ENCODE measurements at places on chromosomes 5 and 9. TPM values are rescaled to one million over a fixed set of nuclear protein-coding genes. Genes with fewer than 3 reads are reported as not detected.

The LTC4S gene
- 13.7 TPM for total RNA-seq

GRCh38 chr9:86822006-86822801 is 125.1 kb downstream of the GAS1 start:
- DNase-seq: no peak

The CNOT8 gene
- 39.2 TPM for total RNA-seq

DNA sequence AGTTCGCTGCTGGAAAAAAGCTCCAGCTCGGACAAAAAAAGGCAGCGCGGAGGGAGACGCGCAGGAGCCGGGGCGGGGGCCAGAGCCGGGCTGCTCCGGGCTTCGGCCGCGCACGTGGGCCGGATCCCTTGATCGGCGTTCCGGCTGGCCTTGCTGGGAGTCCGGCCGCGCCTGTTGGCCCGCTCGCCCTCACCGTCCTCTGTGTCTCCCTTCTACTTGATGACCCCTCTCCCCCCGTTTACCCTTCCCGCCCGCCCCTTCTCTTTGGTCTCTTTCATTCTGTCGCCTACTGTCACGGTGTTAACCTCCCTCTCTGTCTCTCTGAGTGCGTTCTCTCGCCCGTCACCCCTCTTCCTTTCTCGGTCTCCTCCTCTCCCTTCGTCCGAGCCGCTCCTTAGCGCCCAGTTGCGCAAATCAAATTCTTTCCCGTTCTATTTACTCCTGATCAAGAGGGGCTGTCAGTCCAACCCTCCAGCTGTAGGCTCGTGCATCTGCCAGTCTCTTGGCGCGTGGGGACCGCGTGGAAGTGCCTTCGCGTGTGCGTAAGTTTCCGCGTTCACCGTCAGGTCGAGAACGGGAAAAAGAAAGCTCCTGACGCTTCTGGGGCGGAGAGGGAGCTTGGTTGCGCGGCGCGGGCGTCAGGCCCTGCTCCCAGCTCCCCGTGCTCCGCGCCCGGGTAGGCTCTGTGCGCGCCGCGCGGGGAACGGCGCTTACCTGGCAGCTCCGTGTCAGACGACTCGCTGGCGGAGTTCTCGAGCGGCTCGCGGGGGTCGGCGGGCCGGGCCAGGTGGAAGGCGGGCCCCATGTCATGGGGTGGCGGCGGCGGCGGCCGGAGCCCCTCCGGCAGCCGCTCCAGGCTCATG is 798 bp downstream of the PITX1 start:
- no peak for DNase-seq

The IFNE gene
- 5.4 TPM for total RNA-seq

The GZMA gene
- 2.1 TPM for total RNA-seq

GRCh38 chr5:14369780-14370179 is 211.8 kb upstream of the OTULINL start:
- DNase-seq: no peak

GRCh38 chr5:112923148-112923917 is 1.3 kb upstream of the REEP5 start:
- DNase-seq: no peak

The SH2D3C gene
- total RNA-seq: 15.7 TPM
